ENCODE measurements at places on chromosomes 3 and 15.

GRCh38 chr3:2870724-2871333 lies 239.3 kb downstream of the IL5RA start:
- no peaks in the 10 kb centered on the region for H3K4me1 ChIP-seq
- no peaks in the 10 kb centered on the region for H3K36me3 ChIP-seq
- peak; percentile 18 for DNase-seq
- H3K27ac ChIP-seq = no peak overlapping the region
- no peak overlapping the region for H3K4me3 ChIP-seq

- H3K4me1 ChIP-seq = no peaks in the 10 kb centered on the region
- no peak overlapping the region for H3K4me3 ChIP-seq
- H3K27ac ChIP-seq = no peak overlapping the region
- no peaks in the 10 kb centered on the region for H3K27me3 ChIP-seq
- no peak for DNase-seq
Measured at GRCh38 chr3:184968115-184968514, 156.1 kb downstream of the VPS8 start.

- DNase-seq = no peak
- H3K27ac ChIP-seq = no peak overlapping the region
- no peak overlapping the region for H3K4me3 ChIP-seq
- H3K27me3 ChIP-seq = peaks cover 93% of the 10 kb centered on the region
- H3K4me1 ChIP-seq = no peaks in the 10 kb centered on the region
- H3K36me3 ChIP-seq = no peaks in the 10 kb centered on the region
Measured at GRCh38 chr3:72462595-72463011, 385.6 kb downstream of the SHQ1 start.

DNA sequence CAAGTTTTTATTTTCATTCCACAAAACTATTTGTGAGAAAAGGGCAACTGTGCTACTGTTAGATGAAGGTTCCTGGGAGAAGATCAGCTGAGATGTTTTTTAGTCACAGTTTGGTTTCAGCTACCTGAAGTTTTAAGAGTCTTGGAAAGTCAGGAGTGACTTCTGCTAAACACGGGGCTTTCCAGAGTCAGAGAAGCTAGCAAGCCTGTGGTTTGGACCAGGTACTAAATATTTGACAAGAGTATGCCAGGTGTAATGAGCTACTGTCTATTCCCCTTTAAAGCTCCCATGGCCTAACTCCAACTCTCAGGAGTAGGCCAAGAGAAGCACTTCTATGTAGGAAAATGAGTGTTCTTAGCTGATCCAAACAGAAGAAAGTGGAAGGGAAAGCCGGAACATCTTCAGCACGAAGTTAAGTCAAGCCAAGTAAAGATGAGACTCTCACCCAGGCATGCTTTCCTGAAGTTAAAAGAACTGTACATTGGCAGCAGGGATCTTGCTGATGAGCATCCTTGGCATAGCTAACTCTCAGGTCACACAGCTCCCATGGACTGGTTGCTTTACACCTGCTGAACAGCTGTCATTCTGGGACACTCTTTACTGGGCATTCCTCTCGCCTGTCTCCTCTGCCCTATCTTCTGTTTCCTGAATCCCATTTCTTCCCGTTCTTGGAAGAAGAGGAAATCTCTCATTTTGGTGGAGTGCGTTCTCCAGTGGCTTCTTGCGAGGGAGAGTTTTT lies 22.5 kb downstream of the TM4SF18 start:
- H3K4me3 ChIP-seq = no peak overlapping the region
- peaks cover 2% of the 10 kb centered on the region for H3K4me1 ChIP-seq
- no peak overlapping the region for H3K27ac ChIP-seq
- H3K36me3 ChIP-seq = no peaks in the 10 kb centered on the region

DNA sequence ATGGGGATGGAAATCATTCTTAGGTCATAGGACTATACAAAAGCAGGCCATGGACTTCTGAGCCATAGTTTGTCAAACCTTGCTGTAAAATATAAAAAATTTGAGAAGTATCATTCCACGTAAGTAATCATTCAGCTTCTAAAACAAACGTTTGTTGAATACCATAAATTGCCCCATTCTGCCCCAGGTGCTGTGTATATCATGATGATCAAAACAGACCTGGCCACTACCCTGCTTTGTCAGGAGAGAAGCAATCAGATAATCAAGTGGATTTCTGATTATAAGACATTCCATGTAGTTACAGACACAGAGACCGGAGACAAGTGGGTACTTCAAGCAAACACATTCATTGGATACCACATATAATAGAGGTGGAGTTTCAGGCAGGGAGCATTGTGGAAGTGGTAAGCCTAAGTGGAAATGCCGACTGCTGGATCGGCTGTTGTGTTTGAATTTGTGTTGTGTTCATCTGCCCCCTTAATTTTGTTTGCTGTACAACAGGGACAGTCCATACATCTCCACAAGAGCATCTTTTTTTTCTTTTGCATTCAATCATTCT lies 61.7 kb downstream of the TGFBR2 start:
- peaks cover 13% of the 10 kb centered on the region for H3K36me3 ChIP-seq
- peaks cover 2% of the 10 kb centered on the region for H3K4me1 ChIP-seq
- no peak overlapping the region for H3K4me3 ChIP-seq
- no peaks in the 10 kb centered on the region for H3K27me3 ChIP-seq
- H3K27ac ChIP-seq = no peak overlapping the region

GRCh38 chr15:101348643-101349042 lies 53.6 kb upstream of the SNRPA1 start:
- H3K36me3 ChIP-seq = no peaks in the 10 kb centered on the region
- no peak overlapping the region for H3K4me3 ChIP-seq
- no peak overlapping the region for H3K27ac ChIP-seq
- no peak for DNase-seq
- H3K4me1 ChIP-seq = peaks cover 2% of the 10 kb centered on the region

DNA sequence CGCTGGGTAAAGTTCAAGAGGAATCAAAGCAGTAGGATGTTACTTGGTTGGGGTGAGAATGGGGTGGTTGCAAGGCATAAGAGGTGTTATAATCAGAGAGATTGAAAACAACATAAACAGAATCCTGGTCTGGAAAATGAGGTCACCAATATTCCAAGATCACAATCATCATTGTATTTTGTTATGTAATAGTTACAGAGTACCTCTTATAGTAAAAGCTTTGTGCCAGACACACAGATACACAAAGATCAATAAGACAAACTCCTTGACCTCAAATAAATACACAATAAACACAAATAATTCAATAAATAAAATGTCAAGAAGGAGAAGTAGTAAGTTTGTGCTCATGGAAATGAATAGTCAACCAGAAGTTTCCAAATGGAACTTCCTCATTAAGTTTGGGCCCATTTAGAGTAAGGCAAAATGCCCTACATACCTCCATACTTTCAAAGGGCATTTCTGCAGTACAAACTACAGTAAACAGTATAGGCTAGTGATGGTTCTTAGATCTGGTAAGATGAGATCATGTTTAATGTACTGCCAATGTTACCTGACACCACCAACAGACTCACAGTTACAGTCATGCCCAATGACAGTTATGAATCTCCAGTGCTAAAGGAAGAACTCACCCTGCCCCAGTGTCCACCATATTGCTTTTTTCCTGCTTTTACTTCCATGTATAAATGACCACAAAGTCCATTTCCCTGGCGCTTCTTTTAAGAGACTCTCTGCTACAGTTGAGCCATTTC lies 93.4 kb downstream of the KCNMB2 start:
- H3K4me1 ChIP-seq = peaks cover 1% of the 10 kb centered on the region
- no peaks in the 10 kb centered on the region for H3K27me3 ChIP-seq
- DNase-seq = no peak
- H3K27ac ChIP-seq = no peak overlapping the region
- no peak overlapping the region for H3K4me3 ChIP-seq

GRCh38 chr15:57227166-57227565 lies 149.1 kb upstream of the CGNL1 start:
- no peak overlapping the region for H3K27ac ChIP-seq
- no peaks in the 10 kb centered on the region for H3K4me1 ChIP-seq
- no peaks in the 10 kb centered on the region for H3K36me3 ChIP-seq
- no peak for DNase-seq

GRCh38 chr15:38520035-38520434 lies 44.6 kb downstream of the RASGRP1 start:
- peaks cover 2% of the 10 kb centered on the region for H3K4me1 ChIP-seq
- no peaks in the 10 kb centered on the region for H3K36me3 ChIP-seq
- no peak overlapping the region for H3K4me3 ChIP-seq
- no peak overlapping the region for H3K27ac ChIP-seq

GRCh38 chr3:148075771-148076716 lies 621.7 kb upstream of the AGTR1 start:
- no peak overlapping the region for H3K4me3 ChIP-seq
- no peaks in the 10 kb centered on the region for H3K27me3 ChIP-seq
- H3K27ac ChIP-seq = no peak overlapping the region
- H3K36me3 ChIP-seq = no peaks in the 10 kb centered on the region

DNA sequence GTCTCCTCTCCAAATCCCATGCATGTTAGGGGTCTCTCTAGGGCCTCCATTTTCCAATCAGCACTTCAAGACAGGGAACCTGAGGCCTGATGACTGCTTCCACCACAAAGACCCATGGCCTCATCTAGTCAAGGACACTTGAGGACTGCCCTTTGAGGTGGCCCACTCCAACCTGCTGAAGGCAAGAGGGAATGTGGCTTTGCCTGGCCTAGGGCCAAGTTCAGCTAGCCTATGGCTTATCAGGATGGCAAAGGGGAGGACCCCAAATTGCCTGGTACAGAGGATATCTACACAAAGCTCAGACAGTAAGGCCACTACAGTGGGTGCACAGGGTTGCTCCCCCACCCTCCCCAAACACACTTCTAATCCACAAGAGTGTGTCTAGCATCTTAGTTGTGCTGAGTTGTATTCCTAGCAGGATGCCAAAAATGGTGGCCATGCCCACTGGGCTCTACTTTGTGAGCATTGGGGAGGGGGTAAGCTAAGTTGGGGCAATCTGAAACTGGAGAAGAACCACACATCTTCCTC lies 10.0 kb upstream of the GRAMD2A start:
- no peaks in the 10 kb centered on the region for H3K27me3 ChIP-seq
- peaks cover 79% of the 10 kb centered on the region for H3K36me3 ChIP-seq
- no peak overlapping the region for H3K4me3 ChIP-seq
- H3K27ac ChIP-seq = no peak overlapping the region

Measured in mesenchymal stem cell (in vitro differentiated cells and primary cell).